Inflammatory macrophage treated with lipopolysaccharide for 4 hours (primary cell): ENCODE measurements at places on chromosomes 13 and 19.

- peak; percentile 37 for DNase-seq
Observed at GRCh38 chr19:13401388-13401787, 104.9 kb downstream of the CACNA1A start.

- no peak for DNase-seq
Observed at GRCh38 chr19:30293051-30293785, 79.0 kb upstream of the ZNF536 start.

- no peak for DNase-seq
Observed at GRCh38 chr13:50476577-50477285, 366.8 kb downstream of the DLEU7 start.

- DNase-seq = peak; percentile 33
Observed at GRCh38 chr19:17671906-17672305, 16.2 kb downstream of the UNC13A start.

GRCh38 chr19:17340302-17340870 lies 3.0 kb downstream of the GTPBP3 start:
- DNase-seq = peak; percentile 35

DNA sequence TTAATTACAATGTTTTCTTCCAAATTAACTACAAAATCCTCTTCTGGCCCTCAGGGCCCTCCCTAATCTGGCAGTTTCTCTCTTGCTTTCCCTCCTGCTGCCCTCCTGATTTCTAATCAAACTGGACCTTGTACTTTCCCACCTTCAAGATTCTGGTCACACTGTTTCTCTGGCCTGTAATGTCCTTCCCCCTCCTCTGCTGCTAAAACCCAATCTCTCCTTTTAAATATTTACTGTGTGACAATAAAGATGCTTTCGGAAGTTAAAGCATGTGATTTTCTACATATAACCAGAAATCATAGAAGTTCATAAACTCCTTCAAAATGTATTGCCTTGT lies 14.1 kb upstream of the HMGB1 start:
- DNase-seq = no peak

DNA sequence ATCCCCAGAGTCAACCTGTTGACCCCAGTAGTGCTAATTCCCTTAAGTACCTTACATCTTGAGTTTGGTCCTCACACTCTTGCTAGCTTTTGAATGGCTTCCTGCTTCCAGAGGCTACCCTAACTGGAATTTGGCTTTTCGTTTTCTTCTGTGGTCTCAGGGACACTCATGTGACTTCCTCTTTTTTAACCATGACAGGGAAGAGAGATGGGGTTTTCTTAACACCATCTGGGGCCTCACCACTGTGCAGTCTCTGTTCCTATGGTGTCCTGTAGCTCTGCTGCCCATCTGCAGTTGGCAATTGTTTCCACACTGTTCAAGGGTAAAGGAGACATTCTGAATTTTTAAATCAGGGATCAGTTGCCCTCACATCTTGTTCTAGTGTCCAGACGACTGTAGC lies 66.7 kb downstream of the SLC10A2 start:
- DNase-seq = no peak

- DNase-seq = no peak
Observed at GRCh38 chr19:18604820-18605159, 1.8 kb downstream of the CRLF1 start.

DNA sequence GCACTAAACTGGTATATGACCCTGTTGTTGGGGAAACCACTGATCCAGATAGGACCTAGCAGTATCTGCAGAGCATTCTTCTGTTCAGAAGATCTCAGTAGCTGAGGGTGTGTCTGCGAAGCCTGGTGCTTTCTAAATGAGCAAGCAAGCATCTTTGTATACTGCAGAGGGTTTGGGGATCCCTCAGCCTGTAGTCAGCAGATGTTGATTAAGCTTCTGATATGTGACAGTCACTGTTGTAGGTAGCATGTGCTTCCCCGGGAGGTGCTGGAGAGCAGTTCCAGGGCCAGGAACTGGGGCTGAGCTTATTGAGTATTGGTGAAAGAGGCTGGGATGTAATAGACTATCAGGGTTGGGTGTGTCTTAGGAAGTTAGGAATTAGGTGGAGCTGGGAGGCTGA lies 1.5 kb downstream of the SCAF1 start:
- no peak for DNase-seq

DNA sequence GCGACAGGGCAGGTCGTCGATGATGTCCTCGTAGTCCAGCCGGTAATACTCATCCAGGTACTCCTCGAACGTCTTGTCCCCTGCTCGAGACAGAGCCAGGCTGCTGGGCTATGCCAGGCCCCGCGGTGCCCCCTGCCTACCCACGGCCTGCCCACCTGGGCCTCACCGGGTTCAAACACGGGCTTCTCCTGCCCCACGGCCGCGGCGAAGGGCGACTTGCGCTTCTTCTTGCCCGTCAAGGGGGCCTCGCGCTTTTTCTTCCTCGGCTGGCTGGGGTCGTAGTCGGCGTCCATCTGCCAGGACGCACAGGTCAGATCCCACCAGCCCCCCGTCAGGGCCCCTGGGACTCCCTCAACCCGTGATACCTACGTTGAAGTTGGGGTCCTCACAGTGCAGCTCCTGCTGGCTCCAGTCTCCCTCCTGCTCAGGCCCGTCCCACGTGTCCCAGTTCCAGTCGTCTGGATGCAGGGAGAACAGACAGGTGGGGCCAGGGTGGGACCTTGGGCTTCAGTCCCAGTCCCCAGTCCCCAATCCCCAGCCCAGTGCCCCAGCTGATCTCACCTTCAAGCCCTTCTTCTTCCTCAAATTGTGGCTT lies 8.1 kb downstream of the KRI1 start:
- DNase-seq = no peak

- DNase-seq = no peak
Observed at GRCh38 chr13:74465271-74465670, 331.1 kb upstream of the KLF12 start.

DNA sequence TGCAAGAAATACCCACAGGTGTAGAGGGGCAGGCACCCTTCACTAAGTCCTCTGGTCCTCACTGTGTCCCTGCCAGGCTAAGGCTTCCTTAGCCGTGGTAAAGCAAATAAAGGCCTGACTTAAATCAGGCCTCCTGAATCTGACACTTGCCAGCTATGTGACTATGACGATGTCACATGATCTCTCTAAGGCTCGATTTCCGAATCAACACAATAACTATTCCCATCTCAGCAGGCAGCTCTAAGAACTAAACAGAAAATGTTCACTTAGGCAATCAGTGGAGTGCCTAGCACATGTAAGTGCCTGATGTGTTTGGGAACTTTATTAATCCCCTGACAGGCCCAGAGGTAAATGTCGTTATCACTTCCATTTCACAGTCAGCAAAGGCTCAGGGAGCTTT lies 2.0 kb downstream of the ZNF550 start:
- no peak for DNase-seq

DNA sequence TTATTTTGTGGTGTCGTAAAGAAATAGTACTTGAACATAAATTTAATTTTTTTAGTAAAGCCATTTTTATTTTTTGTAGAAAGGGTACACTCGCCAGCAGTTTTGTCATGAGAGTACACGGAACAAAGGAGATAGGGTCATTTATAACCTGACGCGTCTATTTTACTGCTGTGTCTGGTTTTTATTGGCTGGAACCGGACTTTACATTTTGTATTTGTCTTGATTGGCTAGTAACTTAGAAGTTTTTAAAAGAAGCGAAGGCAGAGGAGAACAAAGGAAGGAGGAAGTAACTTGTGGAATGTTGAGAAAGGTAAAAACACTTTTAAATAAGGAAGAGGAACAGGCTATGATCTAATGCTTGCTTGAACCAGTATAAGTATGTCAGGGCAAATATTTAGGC lies 43.5 kb downstream of the TRPM4 start:
- no peak for DNase-seq

DNA sequence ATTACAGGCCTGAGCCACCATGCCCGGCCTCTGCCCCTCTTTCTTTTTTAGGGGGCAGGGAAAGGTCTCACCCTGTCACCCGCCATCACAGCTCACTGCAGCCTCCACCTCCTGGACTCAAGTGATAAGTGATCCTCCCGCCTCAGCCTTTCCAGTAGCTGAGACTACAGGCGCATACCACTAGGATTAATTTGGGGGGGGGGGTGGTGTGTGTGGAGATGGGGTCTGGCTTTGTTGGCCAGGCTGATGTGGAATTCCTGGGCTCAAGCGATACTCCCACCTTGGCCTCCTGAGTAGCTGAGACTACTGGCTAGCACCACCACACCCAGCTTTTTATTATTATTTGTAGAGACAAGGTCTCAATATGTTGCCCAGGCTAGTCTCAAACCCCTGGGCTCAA lies 4.2 kb downstream of the APOE start:
- DNase-seq = no peak

DNA sequence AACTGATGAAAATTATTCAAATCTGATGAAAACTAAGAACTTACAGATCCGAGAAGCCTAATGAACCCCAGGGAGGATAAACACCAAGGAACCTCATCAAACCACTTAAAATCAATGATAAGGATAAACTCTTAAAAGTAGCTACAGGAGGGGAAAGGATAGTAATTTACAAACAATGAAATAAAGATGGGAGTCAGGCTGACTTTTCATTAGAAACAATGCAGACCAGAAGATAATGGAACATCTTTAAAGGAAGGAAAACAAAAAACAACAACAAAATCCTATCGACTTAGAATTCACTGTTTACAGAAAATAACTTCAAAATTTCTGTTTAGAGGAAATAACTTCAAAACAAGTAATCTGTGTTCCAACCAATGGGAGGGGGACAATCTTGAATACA lies 73.4 kb downstream of the ZDHHC20 start:
- no peak for DNase-seq

DNA sequence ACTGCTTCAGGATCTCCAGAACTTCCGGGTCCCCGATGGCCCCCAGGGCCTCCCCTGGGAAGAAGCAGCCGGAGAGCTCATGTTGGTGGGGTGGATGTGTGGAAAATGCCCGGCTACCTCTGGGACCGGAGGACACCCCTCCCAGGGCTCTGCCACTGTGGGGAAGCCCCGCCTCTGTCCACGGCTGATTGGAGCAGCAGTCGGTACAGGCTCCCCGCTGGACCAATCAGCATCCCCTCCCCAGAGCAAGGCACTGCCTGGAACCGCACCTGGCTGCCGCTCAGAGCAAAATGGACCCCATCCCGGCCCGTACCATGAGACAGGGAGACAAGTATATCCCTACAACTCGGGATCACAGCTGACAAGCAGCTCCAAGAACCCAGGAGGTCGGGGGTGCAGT lies 6.4 kb downstream of the DOHH start:
- DNase-seq = no peak

- DNase-seq = no peak
Observed at GRCh38 chr13:91878491-91878890, 480.1 kb downstream of the GPC5 start.

GRCh38 chr13:111632906-111633305 lies 312.5 kb downstream of the TEX29 start:
- no peak for DNase-seq

DNA sequence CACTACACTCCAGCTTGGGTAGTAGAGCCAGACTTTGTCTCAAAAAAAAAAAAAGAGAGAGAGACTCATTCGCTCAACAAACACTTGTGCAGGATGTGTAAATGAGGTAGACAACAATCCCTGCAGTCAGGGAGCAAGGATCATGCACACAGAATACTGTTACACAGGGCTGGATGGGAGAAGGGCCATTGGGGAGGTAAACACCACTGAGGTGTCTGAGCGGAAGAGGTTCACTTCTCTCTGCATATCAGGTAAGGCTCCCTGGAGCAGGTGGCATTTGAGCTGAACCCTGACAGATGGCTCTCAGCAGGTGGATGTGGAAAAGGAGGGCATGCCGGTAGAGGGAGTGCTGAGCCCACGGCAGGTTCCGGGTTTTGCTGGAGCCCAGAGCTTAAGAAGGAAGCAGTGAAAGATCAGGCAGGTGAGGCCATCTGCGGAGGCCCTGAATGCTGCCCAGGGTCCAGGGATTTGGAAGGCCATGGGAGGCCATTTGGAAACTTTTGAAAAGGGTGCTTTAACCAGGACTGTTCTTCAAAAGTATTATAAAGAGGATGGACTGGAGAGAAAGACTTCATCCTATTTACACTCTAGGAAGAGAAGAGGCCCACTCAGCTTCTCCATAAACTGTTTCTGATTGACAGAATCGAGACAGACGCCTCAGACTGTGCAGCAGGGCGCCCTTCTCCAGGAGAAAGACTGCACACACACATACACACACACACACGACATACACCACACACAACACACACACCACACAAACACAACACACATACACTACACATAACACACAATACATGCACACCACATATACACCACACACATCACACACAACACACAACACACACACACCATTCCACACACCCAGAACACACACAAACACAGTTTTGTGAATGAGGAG lies 199.4 kb downstream of the USP12 start:
- DNase-seq = peak; percentile 4
